ENCODE measurements at places on chromosomes 7 and 10.

- DNase-seq: no peak
Measured at GRCh38 chr10:120012566-120012965, 120.0 kb downstream of the SEC23IP start.

- no peak for DNase-seq
Measured at GRCh38 chr10:130363899-130364445, 227.8 kb downstream of the GLRX3 start.

GRCh38 chr7:33495207-33495606 lies 365.8 kb downstream of the BBS9 start:
- no peak for DNase-seq

DNA sequence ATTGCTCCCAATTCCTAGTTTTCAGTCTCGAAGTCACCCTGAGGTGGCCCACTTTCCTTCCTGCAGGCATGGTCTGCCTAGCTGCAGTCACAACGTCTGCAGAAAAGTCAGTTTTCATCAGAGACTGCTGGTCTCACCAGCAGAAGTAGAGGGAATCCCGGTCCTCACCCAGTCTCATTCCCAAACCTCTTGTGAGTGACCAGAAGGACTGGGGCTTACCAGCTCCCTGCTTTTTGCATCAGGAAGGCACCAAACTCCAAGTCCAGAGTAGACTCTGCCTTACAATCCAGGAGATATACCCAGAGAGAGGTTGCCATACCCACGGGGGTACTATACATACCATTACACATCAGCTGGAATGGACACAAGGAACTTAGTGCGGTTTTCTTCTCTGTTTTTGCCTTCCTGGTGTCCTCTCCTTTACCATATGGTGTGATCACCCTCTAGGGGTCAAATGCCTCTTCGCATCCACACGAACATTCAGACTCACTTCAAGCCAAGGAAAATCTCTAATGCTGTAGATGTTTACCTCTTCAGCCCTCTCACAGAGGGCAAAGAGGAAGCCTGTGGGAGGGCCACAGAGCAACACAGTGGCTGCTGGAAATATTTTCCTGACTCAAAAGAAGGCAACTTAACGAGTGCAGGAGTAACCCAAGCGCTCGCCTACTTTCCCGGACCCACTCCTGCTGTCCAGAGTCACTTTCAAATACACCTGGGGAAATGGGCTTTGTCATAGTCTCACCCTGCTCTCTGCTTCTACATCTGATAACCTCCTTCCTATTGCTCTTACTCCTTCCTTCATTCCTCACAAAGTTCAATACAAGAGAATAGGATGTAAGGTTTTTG lies 220.9 kb downstream of the C7orf25 start:
- DNase-seq: no peak

- DNase-seq: no peak
Measured at GRCh38 chr10:61192042-61192441, 248.1 kb upstream of the RHOBTB1 start.

All from naive B cell (primary cell).